Activated CD8-positive, alpha-beta memory T cell treated with anti-CD3 and anti-CD28 coated beads for 48 hours (primary cell): ENCODE measurements at places on chromosomes 2 and 18.

DNA sequence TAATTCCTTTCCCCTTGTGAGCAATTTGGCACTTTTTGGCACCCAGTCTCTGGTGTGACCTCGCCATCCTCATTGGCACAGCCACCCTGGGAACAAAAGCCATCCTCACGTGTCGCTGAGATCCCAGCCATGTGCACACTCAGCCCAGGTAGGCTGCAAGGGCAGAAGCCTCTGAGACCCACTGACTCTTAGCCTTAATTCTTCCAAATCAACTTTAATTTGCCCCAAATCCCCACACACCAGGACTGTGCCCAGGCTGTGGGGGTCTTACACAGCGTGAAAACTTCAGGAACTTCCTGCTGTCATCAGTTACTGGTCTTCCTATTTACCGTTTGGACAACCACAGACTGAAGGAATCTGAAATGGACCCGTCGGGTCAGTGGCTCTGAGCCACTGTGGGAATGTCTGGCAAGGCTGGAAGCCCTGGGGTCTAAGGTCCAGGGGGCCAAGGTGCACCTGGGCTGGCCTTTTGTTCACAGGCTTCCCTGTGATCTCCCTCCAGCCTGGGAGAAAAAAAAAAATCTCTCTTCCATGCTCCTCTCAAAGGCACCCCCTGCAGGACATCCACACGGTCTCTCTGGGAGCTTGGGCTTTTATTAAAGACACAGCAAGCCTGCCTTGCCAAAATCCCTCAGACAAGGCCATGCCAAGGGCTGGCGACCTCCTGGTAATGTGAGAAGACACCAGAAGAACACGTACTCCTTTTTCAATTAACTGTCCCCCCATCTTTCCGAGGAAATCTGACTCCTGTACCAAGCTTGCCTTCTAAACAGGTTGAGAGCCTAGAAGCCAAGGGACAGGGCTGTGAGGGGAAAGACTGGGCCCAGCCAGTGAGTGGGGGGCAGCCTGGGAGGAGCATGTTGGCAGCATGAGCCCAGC is 42.1 kb upstream of the LAPTM4A start:
- DNase-seq, result no peak

DNA sequence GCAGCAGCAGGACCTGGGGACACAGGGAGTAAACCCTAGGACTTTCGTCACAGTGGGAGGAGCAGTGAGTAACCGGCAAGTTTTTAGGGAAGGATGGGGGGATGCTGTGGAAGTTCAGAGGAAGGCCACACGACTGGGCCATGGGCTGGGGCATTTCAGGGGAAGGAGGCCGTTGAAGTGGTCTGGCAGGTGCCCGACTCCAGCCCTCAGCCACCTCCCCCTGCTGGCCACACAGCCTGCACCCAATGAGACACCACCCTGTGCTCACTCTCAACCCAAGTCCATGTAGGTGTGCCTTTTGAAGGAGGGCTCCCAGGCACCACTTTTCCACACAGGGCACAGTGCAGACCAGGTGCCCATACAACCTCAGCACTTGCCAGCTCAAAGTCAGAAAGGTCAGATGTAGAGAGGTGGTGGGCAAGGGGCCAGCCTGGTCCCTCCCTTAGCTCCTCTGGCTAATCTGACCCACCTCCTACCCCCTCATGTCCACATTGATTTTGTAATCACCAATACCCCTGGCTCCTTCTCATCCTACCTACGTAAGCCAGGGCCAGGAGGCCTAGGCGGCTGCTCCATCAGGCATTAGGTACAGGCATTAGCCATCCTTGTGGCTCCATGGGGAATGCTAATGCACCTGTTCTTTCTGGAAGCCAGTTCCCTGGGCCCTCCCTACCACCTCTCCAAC is 211.2 kb downstream of the SMAD2 start:
- DNase-seq, result no peak

DNA sequence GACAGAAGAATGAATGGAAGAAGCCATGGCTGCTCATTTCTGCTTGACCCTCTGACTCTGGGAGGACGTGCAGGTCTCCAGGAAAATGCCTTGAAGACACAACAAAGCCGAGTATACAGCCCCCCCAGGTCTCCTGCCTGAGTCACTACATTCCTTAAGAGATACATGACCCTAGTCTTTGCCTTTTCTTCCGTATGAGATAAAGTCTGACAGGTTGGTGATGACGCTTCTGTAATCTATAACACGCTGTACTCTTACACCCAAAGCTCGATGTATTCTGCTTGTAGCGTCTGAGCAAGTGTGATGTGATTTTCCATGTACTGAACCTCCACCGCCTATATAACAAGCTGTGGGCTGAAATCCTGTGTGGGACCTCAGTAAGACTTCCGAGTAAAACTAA is 77.3 kb downstream of the KCTD1 start:
- DNase-seq, result no peak

DNA sequence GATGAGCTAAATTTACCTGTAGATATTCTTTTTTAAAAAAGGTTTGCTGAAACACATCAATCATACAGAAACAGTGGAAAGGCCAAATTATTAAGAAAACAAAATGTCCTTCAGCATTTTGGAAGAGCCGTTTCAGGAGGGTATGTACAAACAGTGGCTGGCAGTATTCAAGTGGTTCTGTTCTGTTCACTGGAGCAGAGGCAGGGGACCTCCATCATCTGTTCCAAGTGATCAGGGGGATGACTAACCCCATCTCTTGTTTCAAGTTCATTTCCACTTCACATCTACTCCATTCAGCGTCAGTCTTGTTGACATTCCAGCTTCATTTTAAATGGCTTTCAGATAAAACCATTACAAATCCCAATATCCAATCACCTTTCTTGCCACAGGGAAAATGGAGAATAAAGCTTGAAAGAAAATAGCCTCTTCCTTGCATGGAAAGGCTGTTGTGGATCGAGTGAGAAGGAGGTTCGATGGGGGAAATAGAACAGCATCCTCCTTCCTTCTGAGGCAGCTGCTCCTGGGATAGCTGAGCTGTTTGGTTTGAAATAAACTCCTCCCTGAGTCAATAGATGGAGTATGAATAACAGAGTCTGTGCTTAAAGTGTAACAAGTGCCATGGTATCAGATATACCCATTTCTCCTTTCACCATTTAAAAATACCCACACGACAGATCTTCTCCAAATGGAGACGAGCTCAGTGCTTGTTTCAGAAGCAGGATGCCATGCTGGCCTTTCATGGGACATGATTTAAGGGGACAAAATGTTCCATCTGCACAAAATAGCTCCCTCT is 63.7 kb upstream of the OTOF start:
- DNase-seq, result no peak

DNA sequence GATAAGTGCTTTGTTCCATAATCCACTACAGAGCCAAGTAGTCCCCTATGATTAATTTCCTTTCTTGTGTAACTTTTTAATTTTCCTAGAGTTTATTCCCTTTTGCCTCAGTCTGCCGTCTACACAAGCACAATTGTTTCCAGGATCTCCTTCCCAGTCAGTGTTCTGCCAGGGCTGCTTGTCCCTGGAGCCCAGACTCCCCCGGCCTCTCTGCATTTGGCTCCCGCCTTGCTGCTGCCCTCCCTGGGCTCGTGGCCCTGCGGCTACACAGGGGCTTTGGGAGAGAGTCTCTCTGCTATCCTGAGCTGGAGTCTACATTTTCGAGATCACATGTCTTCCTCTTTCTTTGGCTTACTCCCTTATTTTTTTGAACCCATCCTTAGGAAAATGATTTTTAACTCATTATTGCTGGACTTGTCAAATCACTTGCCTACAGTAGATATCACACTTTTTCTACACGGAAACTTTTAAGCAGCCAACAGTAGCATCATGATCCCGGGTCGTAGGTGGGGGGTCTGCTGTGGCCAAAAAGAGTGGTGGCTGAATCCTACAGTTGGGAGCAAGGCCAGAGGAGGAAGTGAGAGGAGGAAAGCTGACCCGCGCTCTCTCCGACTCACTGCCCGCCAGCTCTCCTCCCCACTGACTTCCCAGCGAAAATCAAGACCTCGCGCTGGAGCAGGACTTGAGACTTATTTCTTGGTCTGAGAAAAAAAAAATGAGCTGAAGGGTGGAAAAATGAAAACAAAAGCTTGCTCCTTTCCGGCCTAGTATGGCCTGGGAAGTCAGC is 9.4 kb downstream of the FBLN7 start:
- DNase-seq, result no peak

DNA sequence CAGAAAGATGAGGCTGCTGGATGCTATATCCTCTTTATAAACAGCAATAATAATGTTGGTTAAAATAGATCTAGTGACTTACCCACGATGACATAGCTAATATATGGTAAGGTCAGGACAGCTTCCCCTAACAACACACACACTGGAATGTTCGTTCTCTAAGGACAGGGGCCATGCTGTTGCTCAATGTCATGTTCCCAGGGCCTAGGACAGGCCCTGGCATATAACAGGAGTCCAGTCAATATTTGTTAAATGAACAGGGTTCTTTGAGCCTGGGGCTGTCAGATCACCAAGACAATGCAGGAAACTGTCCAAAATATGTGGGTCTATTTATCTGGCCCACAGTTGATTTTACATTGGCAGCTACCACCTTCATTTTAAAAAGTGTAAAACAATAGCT is 207.1 kb upstream of the MEX3C start:
- no peak for DNase-seq

- DNase-seq, result no peak
These were observed 656.8 kb downstream of the BCL11A start for GRCh38 chr2:59896499-59897245.

- DNase-seq, result no peak
These were observed 18.8 kb upstream of the STAT1 start for GRCh38 chr2:191032588-191033429.

- DNase-seq, result no peak
These were observed 37.1 kb downstream of the BCL11A start for GRCh38 chr2:60516383-60516811.
